ENCODE measurements at places on chromosomes 1 and 21. TPM values are rescaled to one million over a fixed set of nuclear protein-coding genes. Genes with fewer than 3 reads are reported as not detected.

GRCh38 chr21:29887313-29888009 lies 52.3 kb downstream of the GRIK1 start:
- no peak for DNase-seq

The FCAMR gene
- total RNA-seq: not detected

DNA sequence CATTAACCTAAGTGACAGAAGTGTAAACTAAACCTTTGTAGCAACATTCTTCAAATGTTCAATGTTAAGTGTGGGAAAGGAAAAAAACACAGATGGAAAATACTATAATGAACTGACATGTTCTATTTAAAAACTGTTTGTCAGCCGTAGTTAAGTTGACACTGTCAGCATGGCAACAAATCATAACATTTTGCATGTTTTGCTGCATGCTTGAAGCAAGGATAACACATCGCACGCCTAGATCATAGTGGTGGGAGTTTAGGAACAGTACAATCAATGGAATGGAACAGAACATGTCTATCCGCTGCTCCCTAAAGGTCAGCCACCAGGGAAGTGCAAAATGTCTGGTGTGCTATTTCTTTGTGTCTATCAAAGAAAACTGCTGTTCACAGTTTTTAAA lies 62.5 kb upstream of the ESRRG start:
- DNase-seq: no peak

GRCh38 chr1:18926315-18927081 lies 24.1 kb upstream of the ALDH4A1 start:
- DNase-seq: no peak

GRCh38 chr1:906600-907420 lies 16.9 kb upstream of the SAMD11 start:
- DNase-seq: peak; percentile 65

The NID1 gene
- total RNA-seq: 12.7 TPM

DNA sequence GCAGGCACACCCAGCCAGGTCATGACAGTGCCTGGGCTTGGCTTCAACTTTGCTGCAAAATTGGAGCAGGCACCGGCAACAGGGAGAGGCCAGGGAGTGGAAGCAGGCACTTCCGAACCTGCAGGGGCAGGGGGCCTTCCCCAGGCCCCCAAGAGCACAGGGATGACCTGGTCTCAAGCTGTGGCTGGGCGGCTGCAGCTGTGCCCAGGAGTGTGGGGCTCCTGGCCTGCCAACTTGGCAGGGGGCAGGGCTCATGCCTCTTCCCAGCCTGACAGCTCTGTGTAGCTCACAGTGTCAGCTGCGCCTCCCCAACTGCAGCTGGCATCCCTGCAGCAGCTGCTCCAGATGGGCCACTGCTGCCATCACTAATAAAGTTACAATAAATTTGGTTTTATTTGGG lies 51.5 kb upstream of the SCYL3 start:
- DNase-seq: peak; percentile 42

GRCh38 chr1:65195495-65196417 lies 47.8 kb downstream of the AK4 start:
- no peak for DNase-seq

- peak; percentile 74 for DNase-seq
These were observed 30.4 kb downstream of the KCNN3 start for GRCh38 chr1:154839691-154840090.

GRCh38 chr1:228837032-228837431 lies 101.8 kb downstream of the RHOU start:
- no peak for DNase-seq

DNA sequence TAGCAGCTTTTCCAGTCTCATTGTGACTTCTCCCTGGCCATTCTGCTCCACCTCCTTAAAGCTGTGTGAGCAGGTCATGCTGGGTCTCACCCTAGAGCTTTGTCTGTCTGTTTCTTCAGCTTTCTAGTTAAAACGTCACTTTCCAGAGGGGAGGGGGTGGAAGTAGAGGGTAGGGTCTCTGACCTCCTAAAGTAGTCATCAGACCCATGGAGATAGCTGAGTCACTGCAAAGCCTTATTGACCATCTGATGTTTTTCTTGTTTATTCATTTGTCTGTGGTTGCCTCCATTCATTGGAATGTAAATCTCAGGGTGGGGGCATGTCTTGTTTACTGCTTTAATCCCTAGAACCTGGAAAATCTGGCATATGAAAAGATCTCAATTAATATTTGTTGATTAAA lies 52.7 kb downstream of the ELF3 start:
- peak; percentile 84 for DNase-seq

The MRAP gene
- total RNA-seq: not detected

DNA sequence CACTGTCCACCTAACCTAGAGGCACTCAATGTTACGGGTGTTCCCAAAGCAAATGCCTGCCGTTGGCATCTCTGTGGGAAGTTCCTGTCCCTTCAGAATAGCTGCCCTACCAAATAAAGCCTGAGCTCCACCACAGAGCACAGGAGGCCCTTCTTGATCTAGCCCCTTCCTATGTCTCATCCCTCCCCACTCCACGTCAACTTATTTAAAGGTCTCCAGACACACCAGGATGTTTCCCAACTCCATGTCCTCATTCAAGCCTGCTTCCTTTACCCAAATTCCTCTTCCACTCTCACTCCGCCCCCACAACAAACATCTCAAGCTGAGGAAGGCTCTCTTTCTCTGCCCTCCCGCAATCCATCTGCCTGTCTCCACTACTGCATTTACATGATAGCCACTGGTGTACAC lies 87.7 kb downstream of the TGFBR3 start:
- DNase-seq: no peak

The NR5A2 gene
- total RNA-seq: 0.61 TPM

The NR1I3 gene
- not detected for total RNA-seq

DNA sequence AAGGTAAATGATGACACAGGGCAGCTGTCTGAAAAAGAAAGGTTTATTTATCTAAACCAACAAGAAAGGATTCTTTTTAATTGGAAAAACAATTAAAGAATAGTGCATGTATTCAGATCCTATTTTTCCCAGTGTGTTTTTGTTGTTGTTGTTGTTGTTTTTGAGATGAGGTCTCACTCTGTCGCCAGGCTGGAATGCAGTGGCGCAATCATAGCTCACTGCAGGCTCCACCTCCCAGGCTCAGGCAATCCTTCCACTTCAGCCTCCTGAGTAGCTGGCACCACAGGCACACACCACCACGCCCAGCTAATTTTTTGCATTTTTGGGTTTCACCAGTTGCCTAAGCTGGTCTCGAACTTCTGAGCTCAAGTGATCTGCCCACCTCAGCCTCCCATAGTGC lies 22.1 kb downstream of the NEK2 start:
- DNase-seq: no peak

- DNase-seq: no peak
These were observed 45.1 kb downstream of the MEGF6 start for GRCh38 chr1:3566003-3566885.

The TTC39A gene
- 19.7 TPM for total RNA-seq

DNA sequence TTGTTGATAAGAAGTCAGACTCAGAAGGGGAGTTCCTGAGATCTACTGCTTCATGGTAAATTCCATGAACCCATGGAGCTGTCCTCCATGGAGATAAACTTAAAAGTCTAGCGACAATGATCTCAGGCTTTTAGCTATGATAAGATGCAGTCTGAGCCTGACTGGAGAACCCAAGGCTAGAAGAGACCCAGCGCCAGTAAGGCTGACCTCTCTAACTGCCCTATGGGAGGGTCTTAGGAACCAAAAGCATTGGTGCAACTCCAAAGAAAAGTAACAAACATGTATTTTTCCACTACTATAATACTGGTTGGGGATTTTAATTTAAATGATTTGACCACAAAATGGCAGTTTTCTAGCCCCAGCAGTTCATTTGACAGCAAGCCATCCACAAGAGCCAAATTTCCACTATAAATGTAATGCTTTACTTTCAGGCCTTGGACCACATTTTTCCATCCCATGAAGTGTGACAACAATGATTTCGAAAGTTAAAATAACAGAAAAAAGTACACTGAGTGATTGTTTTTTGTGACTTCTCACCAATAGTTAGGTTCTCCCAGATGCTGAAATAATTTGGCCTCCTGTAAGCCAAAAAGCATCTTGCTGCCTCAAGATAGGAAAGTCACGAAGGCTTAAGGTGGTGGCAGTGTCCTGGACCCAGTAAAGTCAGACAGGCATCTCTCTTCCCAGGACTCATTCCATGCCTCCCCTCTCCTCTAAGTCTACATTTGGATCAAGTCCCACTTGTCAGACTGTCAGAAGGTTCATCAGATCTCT lies 43.1 kb upstream of the EXOSC10 start:
- no peak for DNase-seq

The MSH4 gene
- total RNA-seq: 0.13 TPM

GRCh38 chr1:181479137-181479745 lies 4.1 kb upstream of the CACNA1E start:
- DNase-seq: peak; percentile 84

GRCh38 chr1:235767795-235768194 lies 98.9 kb downstream of the LYST start:
- no peak for DNase-seq

DNA sequence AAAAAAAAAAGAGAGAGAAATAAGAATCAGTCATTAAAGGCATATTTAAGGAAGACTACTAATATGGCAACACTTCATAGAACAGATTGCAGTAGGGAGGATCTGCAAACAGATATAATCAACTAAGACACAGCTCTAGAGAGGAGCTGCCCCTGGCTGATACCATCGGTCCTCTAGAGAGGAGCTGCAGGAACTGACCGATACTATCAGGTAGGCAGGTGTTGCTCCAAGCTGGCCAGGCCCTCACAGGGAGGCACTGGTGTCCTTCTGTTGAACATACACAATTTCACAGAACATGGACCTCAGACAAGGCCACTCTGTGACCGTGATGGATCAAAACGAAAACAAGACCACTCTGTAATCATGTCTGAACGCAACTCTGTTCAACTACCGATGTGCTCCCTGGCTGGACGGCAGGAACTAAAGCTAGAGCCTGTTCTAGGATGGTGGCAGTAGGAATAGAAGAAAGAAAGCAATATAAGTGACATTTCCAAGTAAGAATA lies 15.5 kb downstream of the SMYD3 start:
- DNase-seq: no peak

The EFNA3 gene
- 110 TPM for total RNA-seq

GRCh38 chr1:36253161-36253862 lies 29.1 kb downstream of the THRAP3 start:
- DNase-seq: no peak

DNA sequence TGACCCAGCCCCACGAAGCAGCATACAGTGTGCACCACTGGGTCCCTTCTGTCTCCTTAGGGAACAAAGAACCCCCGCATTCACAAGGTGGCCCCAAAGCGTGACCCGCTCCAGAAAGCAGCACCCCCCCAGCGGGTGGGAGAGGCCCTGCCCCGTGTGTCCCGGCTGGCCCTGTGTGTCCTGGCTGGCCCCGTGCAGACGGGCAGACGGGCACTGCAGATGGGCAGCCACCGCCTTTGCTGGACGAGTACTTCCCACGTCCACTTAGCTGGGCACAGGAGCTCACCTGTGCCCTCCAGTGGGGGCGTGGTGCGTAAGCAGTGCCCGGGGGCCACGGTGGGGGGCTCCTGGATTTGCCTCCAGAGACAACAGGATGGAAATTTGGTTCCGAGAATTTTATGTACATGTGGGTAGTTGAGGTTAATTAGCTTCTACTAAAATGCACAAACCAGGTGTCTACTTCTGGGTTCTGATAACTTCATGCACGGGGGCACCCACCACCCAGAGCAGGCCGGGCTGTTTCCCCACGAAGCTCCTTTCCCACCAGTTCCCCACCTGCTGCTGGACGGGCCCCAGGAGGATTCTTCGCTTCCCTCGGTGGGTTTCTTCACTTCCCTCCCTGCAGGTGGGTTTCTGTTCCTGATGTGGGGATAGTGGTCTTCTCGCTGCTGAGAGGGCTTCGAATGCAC lies 33.2 kb upstream of the SLC19A1 start:
- peak; percentile 35 for DNase-seq

GRCh38 chr1:222181191-222181590 lies 366.7 kb downstream of the HHIPL2 start:
- no peak for DNase-seq

DNA sequence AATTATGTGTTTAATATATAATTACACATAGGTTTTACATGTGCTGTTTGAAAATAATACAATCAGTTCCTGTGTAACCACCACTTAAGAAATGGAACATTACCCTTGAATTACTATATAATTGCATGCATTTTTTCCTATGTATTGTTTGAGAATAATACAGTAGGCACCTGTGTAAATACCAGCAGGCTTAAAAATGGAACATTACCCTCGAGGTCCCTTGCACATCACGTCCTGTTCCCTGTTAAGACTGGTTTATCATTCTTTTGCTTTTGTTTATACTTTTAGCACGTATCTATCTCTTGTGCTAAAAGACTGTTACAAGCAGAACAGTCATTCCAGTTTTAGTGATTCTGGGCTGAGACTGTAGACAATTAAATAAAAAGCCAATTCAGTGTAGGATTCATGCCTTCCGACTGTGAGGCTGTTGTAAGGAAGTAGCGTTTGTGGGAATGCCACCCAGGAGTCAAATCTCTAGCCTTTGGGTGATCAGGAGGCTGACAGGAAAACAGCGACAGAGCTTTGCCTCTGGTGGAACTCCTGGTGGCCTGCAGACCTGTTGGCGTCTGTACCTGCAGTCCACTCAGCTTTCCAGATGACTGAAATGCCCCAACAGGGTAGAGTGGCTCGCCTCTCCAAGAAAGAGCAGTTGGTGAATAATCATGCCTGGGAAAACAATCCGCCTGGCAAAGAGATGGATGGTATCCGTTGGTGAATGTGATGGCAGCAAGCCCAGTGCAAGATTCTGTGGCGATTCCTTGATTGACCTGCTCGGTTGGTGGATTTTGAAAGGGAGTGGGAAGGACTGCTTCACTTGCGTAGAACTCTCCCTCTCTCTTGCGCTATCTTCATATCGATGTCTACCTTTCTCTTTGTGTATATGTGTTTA lies 58.0 kb downstream of the DISC1 start:
- no peak for DNase-seq

The PCSK9 gene
- total RNA-seq: 26.1 TPM

The OR10Z1 gene
- total RNA-seq: not detected

GRCh38 chr1:11100149-11100493 lies 452 bp upstream of the EXOSC10 start:
- no peak for DNase-seq

GRCh38 chr1:62064829-62065407 lies 129.7 kb upstream of the L1TD1 start:
- no peak for DNase-seq

DNA sequence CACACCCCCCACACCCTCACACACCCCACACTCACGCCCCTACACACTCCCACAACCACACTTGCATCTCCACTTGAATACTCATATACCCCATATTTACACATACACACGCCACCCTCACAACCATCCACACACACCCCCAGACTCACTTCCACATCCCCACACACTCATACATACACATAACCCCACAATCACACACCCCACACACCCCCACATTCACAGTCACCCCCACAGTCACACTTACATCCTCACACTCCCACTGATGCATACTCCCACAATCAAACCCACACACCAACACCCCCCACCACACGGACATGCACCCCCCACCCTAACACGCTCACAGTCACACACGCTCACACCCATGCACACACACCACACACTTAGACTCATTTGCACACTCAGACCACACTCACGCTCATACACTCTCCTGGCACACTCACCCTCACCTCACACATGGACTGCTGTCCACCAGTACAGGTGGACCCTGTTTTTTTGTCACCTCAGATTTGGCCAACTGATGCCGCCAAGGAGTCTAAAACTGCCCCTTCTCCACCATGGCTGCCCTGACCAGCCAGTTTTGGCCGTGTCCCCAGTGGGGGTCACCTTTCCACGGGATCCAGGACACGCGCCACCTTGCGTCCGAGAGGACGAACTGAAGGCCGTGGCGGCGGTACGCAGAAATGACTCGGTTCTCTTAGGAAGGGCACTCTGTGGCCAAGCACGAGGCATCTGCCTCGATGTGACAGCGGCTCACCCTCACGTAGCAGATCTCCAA lies 45.3 kb upstream of the EDN2 start:
- DNase-seq: no peak

Measured in endodermal cell (in vitro differentiated cells).